ENCODE measurements at places on chromosomes 4 and X.

DNA sequence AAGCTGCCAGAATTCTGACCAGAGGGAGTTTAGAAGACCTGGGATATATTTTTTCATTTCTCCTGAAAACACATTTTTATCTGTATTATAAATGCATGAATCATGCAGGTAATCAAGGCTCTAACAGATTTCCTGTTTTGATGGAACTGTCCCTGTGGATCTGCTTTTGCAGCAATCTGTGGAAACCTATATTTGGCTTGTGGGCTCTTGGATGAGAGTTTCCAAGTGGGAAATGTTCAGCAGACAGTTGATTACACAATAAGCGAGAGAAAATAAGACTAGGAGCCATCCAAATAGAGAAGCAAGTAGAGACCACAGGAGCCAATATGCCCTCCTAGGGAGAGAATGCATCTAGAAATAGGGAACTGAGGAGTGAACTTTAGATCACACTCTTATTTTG lies 105.0 kb downstream of the NDST3 start:
- no peak for DNase-seq

GRCh38 chr4:153823483-153823882 lies 34.6 kb upstream of the SFRP2 start:
- no peak for DNase-seq

GRCh38 chrX:57155171-57155570 lies 18.0 kb upstream of the SPIN2A start:
- no peak for DNase-seq

DNA sequence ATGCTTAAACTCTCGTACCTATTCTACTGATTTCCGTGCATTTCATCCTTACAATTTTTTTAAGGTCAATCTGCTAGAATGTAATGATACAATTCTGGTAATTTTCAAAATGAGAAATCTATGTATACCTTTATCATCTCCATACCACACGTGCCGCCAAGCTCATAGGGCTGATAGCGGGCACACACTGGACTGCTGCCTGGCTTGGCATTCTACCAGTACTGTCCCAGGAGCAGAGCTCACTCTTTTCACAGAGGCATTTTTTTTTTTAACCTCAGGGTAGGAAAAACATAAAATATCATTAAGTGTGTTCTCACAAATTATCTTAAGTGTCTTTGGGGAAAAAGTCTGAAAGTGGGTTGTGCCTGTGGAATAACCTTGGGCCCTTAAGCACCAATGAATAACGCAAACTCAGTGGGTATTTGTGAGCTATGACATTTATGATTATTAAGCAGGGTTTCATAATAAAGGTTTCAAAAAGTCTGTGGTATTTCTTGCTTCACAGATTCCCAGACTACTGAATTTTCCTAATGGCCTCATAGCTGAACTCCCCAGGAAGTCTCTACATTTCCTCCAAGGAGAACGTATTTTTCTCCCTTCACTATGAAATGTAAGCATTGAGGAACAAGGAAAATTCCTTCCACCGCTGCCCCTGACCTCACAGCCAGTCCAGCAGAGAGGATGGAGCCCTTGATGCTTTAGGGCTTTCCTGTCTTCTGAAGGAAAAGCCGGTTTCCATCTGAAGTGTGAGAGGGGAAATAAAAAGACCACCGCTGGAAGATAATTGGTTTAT lies 125.2 kb downstream of the ELOVL6 start:
- no peak for DNase-seq

DNA sequence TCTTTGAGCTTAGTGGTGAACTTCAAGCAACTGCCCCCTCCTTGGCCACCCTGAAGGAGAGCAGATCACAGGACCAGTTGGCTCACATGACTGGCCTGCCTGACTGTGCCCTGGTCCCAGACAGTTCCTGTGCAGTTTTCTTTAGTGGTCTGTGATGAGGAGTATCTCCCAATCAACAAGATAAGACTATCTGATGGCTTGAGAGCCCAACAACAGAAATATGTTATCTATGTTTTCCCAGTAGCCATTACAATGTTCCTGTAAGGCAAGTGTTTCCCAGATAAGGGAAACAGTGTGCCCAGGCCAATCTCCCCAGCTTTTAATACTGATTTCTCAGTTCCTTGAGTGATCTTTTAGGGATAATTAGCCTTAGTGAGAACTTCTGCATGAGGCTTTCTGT lies 14.2 kb upstream of the TIMM8A start:
- no peak for DNase-seq
